ENCODE measurements at places on chromosomes 3 and 15. TPM values are rescaled to one million over a fixed set of nuclear protein-coding genes. Genes with fewer than 3 reads are reported as not detected.

The OXTR gene
- total RNA-seq = 0.50 TPM

The POLQ gene
- 0.56 TPM for total RNA-seq

The EPHA6 gene
- 0.53 TPM for total RNA-seq

DNA sequence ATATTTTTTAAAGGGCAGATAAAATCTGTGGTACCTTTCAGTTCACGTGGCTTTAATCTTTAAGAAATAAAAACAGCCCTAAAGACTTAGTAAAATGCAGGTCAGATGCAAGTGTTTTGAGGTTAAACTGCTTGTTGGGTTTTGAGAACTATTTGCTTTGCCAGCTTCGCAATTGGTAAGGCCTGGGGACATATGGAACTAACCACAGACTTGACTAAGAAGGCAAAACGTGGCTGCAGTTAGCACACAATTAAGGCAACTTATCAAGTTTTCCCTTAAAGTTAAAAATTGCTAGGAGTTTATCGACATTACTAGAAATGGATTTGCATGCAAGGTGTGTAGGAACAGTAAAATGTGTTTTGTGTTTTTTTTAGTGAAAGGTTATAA is 206.9 kb downstream of the ZNF385D start:
- DNase-seq = no peak

GRCh38 chr3:65831733-65832425 is 206.8 kb downstream of the MAGI1 start:
- no peak for DNase-seq

GRCh38 chr3:156341831-156342416 is 213.0 kb downstream of the SSR3 start:
- no peak for DNase-seq

The GOLGA6D gene
- total RNA-seq = not detected

GRCh38 chr3:41846850-41847249 is 115.1 kb downstream of the ULK4 start:
- DNase-seq = no peak

GRCh38 chr15:92633418-92633817 is 22.2 kb downstream of the FAM174B start:
- DNase-seq = no peak

The PRTG gene
- 10.5 TPM for total RNA-seq

The HDC gene
- 4.8 TPM for total RNA-seq

The NMD3 gene
- 46.0 TPM for total RNA-seq

Data from lower lobe of right lung (tissue), 2 donors.